ENCODE measurements at places on chromosomes 3 and 15.

DNA sequence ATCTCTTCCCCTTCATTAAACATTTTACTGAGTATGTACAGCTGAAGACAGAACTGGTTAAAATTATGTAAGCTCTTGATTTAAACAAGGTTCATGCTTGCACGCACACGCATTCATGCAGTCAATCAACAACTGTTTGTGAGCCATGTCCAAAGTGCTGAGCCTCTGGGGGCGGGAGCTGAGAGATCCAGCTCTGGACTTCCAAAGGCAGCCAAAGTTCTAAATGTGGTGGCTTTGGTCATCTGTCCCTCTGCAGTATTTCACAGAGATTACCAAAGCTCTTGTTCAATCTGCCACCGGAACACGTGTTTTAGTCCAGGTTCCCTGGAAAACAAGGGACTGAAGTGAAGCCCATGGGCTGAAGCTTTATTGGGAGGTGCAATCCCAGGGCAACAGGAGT, 52.4 kb upstream of the SNRPA1 start:
- no peak overlapping the region for H3K4me3 ChIP-seq
- no peaks in the 10 kb centered on the region for H3K36me3 ChIP-seq
- no peaks in the 10 kb centered on the region for H3K27me3 ChIP-seq

DNA sequence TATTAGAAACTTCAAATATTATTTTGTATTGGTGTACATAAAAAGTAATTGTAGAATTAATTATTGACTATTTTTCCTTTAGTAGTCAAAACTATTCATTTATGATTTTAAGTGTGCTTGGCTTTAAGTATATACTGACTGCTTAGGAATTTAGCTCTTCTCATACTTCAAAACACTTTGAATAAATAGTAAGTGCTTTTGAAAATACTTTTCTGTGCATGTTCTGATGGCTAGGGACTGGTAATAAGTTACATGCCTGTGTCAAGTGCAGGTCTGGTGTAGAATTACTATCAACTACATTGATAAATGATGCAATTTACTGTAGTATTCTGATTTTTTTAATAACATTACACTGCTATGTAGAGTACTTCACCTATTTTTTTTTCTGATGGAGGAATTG, 397.6 kb upstream of the SGO1 start:
- DNase-seq = no peak
- no peaks in the 10 kb centered on the region for H3K4me1 ChIP-seq
- H3K27me3 ChIP-seq = no peaks in the 10 kb centered on the region
- H3K36me3 ChIP-seq = no peaks in the 10 kb centered on the region
- no peak overlapping the region for H3K27ac ChIP-seq

DNA sequence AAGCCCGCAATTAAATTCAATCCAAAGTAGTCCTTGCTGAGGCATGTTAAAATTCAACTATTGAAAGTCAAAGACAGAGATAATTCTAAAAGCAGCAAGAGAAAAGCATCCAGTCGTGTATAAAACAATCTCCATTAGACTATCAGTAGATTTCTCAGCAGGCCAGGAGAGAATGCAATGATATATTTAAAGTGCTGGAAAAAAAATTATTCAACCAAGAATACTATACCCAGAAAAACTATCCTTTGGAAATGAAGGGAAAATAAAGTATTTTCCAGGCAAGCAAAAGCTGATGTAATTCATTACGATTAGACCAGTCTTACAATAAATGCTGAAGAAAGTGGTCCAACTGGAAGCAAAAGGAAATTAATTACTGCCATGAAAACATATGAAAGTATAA, 113.5 kb downstream of the TRIM42 start:
- H3K4me1 ChIP-seq = no peaks in the 10 kb centered on the region
- no peak overlapping the region for H3K27ac ChIP-seq
- no peaks in the 10 kb centered on the region for H3K27me3 ChIP-seq
- H3K36me3 ChIP-seq = no peaks in the 10 kb centered on the region

DNA sequence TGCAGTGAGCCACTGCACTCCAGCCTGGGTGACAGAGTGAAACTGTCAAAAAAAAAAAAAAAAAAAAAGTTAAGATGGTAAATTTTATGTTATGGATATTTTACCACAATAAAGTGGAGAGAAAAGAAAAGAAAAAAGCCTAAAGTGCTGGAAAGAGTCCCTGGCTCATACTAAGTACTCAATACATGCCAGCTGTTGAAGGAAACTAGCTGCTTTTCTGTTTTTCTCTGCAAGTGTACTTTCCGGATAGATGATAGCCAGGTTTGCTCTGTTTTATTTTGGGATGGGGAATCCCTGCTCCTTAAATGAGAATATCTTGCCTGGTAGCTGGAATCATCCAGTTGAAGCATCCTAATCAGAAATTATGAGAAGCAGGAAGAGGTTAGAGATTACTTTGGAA, 10.9 kb downstream of the EID1 start:
- no peak for DNase-seq
- H3K36me3 ChIP-seq = no peaks in the 10 kb centered on the region
- no peaks in the 10 kb centered on the region for H3K4me1 ChIP-seq
- no peak overlapping the region for H3K4me3 ChIP-seq
- no peaks in the 10 kb centered on the region for H3K27me3 ChIP-seq

DNA sequence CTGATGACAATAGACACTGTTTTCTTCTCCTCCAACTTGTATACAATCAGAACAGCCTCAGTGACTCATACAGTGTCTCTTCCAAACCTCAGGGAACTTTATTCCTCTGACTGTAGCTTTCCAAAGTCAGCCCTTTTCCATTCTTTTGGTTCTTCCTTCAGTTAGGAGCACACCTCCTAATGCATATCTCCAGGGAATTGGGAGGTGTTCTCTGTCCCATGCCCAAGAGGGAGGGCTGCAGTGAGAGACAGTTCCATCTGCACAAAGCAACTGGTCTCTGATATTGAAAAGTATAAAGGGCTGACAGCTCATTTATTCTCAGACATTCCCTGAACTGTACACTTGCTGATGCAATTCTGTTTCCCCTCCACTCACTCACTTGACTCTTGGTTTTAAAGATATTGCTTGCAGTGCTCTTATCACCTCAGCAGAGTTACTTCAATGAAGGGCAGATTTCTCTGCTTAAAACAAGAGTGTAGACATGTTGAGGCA, 337.8 kb upstream of the TBC1D5 start:
- no peak for DNase-seq
- no peak overlapping the region for H3K4me3 ChIP-seq
- H3K4me1 ChIP-seq = no peaks in the 10 kb centered on the region
- H3K36me3 ChIP-seq = no peaks in the 10 kb centered on the region
- no peak overlapping the region for H3K27ac ChIP-seq

- H3K27me3 ChIP-seq = no peaks in the 10 kb centered on the region
- no peak overlapping the region for H3K27ac ChIP-seq
- no peaks in the 10 kb centered on the region for H3K36me3 ChIP-seq
- no peak overlapping the region for H3K4me3 ChIP-seq
- DNase-seq = no peak
Measured at GRCh38 chr3:176987901-176988650, 209.2 kb downstream of the TBL1XR1 start.

- H3K36me3 ChIP-seq = no peaks in the 10 kb centered on the region
- DNase-seq = no peak
- H3K27ac ChIP-seq = no peak overlapping the region
Measured at GRCh38 chr3:38151667-38152265, 13.3 kb downstream of the MYD88 start.

GRCh38 chr3:112974894-112975293, at the start of gene CD200R1:
Gene CD200R1 (minus strand): TSS chr3:112975103. CDS start chr3:112974857, 246 bp downstream.
- H3K4me3 ChIP-seq = no peak within 1 kb of the TSS
- no peak for DNase-seq
- H3K36me3 ChIP-seq = no peaks in the 10 kb centered on the region

- DNase-seq = no peak
- H3K36me3 ChIP-seq = no peaks in the 10 kb centered on the region
- no peak overlapping the region for H3K27ac ChIP-seq
- no peak overlapping the region for H3K4me3 ChIP-seq
- H3K4me1 ChIP-seq = peaks cover 3% of the 10 kb centered on the region
Measured at GRCh38 chr15:96225642-96226259, 104.7 kb upstream of the NR2F2 start.

- H3K36me3 ChIP-seq = no peaks in the 10 kb centered on the region
- H3K4me1 ChIP-seq = no peaks in the 10 kb centered on the region
- no peak overlapping the region for H3K4me3 ChIP-seq
- DNase-seq = peak; percentile 71
Measured at GRCh38 chr3:264394-265156, 68.0 kb downstream of the CHL1 start.

DNA sequence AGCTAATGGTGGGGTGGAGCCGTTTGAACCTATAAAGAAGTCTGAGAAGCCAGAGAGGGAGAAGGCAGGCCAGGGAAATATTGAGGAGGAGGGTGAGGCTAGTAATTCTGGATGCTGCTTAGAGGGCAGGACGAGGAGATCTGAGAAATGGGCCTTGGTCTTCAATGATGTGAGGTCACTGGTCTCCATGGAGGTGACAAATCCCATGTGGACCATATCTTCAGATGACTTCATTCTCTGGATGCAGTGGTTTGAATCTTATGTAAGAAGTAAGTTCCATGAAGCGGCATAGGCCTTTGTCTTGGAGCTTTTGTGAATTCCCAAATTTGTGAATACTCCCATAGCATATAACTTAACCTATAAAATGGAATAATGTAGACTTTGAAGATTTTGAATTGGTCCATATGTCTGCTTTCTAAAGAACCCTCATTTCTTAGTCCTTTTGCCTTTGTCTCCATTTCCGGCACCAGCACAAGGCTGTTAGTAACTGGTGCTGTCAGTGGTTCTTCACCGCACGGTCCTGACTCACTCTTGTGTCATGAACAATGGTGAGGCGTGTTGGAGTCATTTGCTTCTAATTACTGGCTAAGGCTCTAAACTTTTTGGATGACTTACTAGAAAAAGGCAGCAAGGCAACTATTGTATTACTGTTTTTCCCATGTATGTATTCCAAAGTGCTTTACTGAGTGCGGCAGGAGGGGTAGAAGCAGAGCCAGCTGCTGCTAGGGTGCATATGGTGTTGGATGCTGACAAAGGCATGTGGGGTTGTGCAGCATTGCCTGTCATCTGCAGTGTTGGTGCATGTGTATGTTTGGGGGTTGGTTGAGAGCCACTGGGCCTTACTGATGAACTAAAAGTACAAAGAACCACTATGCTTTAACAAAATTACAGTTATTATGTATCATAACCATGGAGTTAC, 279.3 kb upstream of the C2CD4B start:
- no peaks in the 10 kb centered on the region for H3K27me3 ChIP-seq
- no peak overlapping the region for H3K4me3 ChIP-seq
- peak; percentile 82 for DNase-seq
- H3K27ac ChIP-seq = no peak overlapping the region
- H3K4me1 ChIP-seq = no peaks in the 10 kb centered on the region

DNA sequence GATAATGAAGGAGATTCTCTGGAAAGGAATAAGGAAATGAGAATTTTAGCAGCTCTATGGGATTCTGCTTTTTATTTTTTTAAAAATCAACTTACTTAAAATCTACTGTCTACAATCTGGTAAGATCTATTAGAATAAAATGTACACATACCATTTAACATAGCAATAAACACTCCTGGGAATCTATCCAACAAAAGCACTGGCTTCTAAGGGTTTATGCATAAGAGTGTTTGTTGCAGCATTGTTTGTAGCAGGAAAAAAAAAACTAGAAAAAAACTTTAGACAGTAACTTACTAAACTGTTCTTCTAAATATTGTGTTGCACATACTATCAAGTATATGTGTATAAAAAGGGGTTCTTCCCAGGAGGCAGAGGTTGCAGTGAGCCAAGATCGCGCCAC, 15.7 kb upstream of the RBP1 start:
- H3K36me3 ChIP-seq = no peaks in the 10 kb centered on the region
- H3K4me1 ChIP-seq = peaks cover 3% of the 10 kb centered on the region
- H3K27me3 ChIP-seq = peaks cover 2% of the 10 kb centered on the region

GRCh38 chr15:48120745-48121144, at the start of gene SLC24A5:
Gene SLC24A5 (plus strand): TSS chr15:48120990. CDS start chr15:48121045, 55 bp downstream.
- DNase-seq = no peak
- H3K36me3 ChIP-seq = no peaks in the 10 kb centered on the region
- no peak within 1 kb of the TSS for H3K4me3 ChIP-seq
- peaks cover under 1% of the 10 kb centered on the region for H3K27me3 ChIP-seq
- H3K4me1 ChIP-seq = no peaks in the 10 kb centered on the region

GRCh38 chr15:79406210-79406609, 25.9 kb upstream of the MINAR1 start:
- no peak overlapping the region for H3K4me3 ChIP-seq
- no peaks in the 10 kb centered on the region for H3K27me3 ChIP-seq
- H3K4me1 ChIP-seq = no peaks in the 10 kb centered on the region
- no peak for DNase-seq

- H3K36me3 ChIP-seq = no peaks in the 10 kb centered on the region
- H3K27ac ChIP-seq = no peak overlapping the region
- no peaks in the 10 kb centered on the region for H3K4me1 ChIP-seq
Measured at GRCh38 chr15:94792196-94792595, 560.8 kb downstream of the MCTP2 start.

DNA sequence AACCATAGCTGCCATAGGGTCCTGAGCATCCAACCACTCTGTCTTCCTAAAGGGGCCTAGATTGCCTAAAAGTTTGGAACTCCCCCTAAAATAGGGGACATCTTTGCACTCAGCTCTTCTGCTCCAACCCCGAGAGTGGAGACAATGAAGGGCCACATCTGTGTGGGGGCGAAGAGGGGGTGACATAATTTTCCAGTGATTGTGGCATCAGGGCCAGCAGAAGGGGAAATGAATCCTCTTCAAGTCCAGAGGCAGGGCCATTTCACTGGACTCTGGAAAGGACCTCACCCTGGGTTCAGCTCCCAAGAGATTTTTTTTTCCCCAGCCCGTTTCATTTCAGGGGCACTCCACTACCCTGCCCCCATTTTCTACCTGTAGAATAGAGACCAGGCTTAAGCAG, 4.6 kb upstream of the ANKRD63 start:
- H3K4me3 ChIP-seq = no peak overlapping the region
- DNase-seq = no peak
- no peak overlapping the region for H3K27ac ChIP-seq
- H3K27me3 ChIP-seq = no peaks in the 10 kb centered on the region

DNA sequence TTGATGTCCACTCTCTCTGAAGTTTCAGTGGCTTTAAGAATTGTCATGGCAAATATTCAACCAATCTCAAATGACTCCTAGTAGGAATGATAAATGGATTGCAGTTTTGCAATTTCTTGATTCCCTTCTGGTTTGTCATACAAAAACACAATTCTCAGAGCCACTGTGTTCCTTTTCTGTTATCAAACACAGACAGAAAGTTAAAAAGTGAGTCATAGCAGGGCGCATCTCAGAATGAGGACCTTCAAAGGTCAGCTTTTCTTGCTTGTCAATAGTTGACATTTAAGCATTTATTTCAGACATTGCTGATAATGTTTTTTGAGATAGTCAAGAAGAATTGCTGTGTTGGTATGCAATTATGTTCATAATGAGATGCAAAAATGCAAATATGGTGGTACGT, 405.9 kb downstream of the NR2F2 start:
- H3K4me3 ChIP-seq = no peak overlapping the region
- no peaks in the 10 kb centered on the region for H3K36me3 ChIP-seq
- DNase-seq = no peak
- H3K27me3 ChIP-seq = no peaks in the 10 kb centered on the region

GRCh38 chr3:78887547-78888011, 880.2 kb downstream of the ROBO1 start:
- peak overlapping the region; percentile 0 for H3K27ac ChIP-seq
- H3K27me3 ChIP-seq = no peaks in the 10 kb centered on the region
- no peaks in the 10 kb centered on the region for H3K36me3 ChIP-seq
- no peak overlapping the region for H3K4me3 ChIP-seq
- H3K4me1 ChIP-seq = peaks cover 3% of the 10 kb centered on the region

GRCh38 chr15:72112116-72112515, 5.8 kb downstream of the MYO9A start:
- H3K36me3 ChIP-seq = no peaks in the 10 kb centered on the region
- H3K4me3 ChIP-seq = no peak overlapping the region
- DNase-seq = no peak
- peaks cover 30% of the 10 kb centered on the region for H3K4me1 ChIP-seq
- no peak overlapping the region for H3K27ac ChIP-seq
- no peaks in the 10 kb centered on the region for H3K27me3 ChIP-seq

- H3K27me3 ChIP-seq = peaks cover 2% of the 10 kb centered on the region
- no peaks in the 10 kb centered on the region for H3K4me1 ChIP-seq
- no peak for DNase-seq
- no peak overlapping the region for H3K27ac ChIP-seq
- H3K4me3 ChIP-seq = no peak overlapping the region
Measured at GRCh38 chr15:88247914-88248313, 8.6 kb downstream of the NTRK3 start.

Measured in Panc1 (cell line).